ENCODE measurements at places on chromosomes 4 and X. TPM values are rescaled to one million over a fixed set of nuclear protein-coding genes. Genes with fewer than 3 reads are reported as not detected.

DNA sequence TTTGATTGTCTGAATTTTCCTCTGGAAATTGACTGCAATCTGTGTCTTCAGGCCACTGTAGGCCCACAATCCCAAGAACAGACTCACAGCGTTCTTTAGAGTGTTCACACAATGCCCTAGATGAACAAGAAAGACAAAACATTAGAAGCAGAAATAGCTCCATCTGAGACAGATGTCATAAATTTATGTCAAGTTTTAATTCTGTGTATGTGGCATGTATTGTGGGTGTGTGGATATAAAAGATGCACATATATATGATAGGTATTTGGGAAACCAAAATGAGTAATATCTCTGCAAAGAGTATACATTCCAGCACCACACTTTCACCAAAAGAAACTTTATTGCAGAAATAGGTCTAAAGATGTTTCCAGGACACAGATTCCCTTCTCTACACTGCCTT is 176.1 kb downstream of the CORIN start:
- DNase-seq, result no peak

- peak; percentile 50 for DNase-seq
These were observed 83.3 kb downstream of the HPRT1 start for GRCh38 chrX:134543288-134543687.

DNA sequence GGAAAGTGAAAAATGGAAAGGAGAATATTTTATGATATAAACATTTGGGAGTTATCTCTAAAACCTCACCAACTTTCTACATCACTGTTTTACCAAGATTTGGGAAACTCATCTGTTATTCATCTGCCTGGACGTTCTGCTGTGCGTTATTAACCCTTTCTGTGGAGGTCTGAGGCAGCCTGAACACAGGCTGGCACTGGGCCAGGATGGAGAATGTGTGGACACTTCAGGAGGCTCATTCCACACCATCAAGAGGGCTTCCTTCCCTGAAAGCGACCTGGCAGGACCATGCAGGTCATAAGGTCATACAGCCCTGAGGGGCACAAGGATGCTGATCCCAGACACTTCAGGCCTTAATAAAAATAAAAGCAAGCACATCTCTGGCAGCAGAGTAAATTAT is 31.2 kb upstream of the TMEM184C start:
- DNase-seq, result no peak

GRCh38 chrX:150547375-150548115 is 20.9 kb upstream of the MTM1 start:
- peak; percentile 59 for DNase-seq

Gene HSFX3
- not detected for total RNA-seq

Gene NAA11
- total RNA-seq, result not detected

Gene IL13RA1
- 85.4 TPM for total RNA-seq

Gene DMRTC1B
- not detected for total RNA-seq
